ENCODE measurements at places on chromosomes 1 and 21.
A peak's percentile ranks its signal among the peaks of the same experiment; 100 is the strongest.

GRCh38 chr1:69648486-69648885 lies 80.8 kb downstream of the LRRC7 start:
- DNase-seq: no peak

DNA sequence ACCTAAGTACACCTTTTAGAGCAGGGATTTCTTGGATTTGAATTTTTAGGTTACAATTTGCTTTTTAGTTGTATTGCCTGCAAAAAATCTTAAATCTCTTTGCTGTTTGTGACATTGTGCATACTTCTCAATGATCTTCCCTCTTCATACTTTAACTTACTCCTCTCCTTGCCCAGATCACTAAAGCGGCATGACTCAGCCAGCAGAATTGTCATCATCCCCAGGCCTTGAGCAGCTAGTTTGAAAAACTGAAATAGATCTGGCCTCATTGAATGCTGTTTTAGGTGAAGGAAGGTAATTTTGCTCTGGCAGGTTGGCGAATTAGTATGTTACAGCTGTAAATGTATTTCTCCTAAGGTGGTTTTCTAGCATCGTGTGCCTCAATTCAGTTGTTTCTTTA lies 145.9 kb downstream of the RYR2 start:
- DNase-seq: no peak

DNA sequence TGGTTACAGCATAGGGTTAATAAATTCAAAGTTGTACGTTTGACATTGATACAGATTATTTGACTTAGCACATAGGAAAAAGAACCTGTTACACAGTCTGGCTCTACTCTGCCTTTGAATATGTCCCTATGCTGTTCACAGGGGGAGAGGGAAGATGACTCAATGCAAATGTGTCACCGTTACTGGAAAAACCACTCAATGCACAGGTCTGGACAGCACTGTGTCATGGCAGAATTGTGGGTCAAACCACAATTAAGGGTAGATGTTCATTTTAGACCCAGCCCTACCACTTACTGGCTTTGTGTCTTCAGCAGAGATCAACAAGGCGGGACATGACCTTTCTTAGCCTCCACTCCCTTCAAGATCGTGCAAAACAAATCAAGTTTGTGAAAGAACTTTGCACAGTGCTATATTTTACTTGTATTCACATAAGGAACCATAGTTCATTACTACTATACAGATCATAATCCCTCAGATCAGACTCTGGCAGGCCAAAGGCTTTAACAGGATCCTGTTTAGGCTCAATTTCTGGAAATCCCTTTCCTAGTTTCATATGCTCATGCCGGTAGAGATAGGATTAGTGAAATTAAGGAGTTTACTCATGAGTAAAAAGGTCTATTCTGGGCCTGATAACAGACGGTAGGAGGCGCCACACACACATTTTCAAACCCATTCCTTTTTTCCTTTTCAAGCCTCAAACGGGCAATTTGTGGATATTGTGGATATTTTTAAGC lies 22.1 kb downstream of the EIF2D start:
- DNase-seq: peak; percentile 49

DNA sequence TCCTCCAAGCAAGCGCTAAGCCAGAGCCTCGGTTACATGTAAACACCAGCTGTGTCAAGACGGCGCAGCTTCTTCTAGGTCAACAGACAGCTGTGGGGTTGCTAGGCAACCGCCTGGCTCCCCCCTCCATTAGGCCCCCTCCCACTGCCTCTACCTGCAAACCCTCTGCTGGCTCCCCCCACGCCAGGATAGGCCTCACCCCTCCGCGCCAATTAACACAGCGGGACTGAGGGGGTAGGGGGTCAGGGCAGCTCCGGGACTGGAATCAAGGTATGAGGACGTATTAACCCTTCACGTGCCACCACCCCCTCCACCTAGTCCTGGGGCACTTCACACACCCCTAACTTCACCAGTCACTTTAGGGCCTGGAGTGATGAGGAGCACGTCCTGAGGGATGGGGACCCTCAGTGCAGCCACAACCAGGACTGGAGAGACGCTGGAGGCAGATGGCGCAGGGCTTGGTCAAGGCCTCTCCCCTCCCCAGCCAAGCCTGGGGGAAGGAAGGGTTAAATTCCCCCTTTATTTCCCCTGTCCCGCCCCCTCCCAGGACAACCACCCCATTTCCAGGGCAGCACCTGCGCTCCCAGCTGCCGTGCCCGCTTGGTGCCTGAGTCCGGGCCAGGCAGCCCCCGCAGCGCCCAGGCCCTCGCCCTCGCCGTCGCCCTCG lies 37.4 kb upstream of the WASF2 start:
- no peak for DNase-seq

DNA sequence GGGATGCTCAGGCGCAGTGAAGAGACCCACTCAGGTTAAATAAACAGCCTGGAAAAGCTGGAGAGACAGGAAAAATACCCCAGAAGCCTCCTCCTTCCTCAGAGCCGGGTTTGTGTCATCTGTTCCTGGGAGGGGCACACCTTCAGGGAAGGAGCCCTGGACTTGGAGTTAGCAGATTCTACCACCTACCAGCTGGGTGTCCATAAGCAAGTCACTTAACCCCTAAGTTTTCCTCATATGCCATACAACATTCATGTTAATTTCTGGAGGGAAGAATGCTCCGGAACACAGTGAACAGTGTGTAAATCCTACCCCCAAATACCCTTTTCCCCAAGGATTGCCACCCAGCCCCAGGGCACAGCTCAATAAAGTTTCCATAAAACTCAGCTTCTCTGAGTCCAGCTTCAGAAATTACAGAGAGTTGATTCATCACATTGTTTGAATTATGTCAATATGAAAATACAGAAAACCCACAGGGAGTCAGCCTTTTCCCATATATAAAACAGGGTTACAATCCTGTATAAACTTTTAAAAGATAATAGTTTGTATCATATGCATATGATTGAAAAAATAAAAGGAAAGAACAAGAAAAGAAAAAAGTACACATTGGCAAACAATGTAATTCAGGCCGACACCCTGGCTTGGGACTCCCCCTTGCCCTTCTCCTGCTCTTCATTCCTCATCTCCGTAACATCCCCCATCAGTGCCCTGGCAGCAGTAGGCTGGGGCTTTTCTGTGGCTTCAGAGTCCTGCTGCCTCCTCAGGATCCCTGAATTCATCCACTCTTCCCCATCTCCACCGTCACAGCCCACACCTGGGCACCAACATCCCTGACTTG lies 291.8 kb upstream of the USP24 start:
- DNase-seq: peak; percentile 50

Measured in GM03348 (cell line).